ENCODE measurements at places on chromosomes 2 and 18. TPM values are rescaled to one million over a fixed set of nuclear protein-coding genes. Genes with fewer than 3 reads are reported as not detected.

GRCh38 chr2:24885221-24886125, 34.6 kb downstream of the ADCY3 start:
- DNase-seq, result no peak

GRCh38 chr2:226796012-226796839, 3.4 kb downstream of the IRS1 start:
- no peak for DNase-seq

DNA sequence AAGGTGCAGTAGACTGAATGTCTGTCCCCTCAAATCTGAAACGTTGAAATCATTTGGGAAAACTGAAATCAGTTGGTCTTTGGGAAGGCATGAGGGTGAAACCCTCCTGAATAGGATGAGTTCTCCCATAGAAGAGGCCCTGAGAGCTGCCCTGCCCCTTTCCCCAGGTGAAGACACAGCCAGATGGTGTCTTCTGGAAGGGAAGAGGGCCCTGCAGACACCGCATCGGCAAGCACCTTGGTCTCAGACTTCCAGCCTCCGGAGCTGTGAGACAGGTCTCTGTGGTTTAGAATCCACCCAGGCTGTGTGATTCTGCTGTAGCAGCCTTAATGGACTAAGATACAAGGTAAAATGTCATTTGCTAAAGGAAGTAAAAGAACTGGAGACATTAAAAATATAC, 42.1 kb upstream of the SNTG2 start:
- DNase-seq, result no peak

DNA sequence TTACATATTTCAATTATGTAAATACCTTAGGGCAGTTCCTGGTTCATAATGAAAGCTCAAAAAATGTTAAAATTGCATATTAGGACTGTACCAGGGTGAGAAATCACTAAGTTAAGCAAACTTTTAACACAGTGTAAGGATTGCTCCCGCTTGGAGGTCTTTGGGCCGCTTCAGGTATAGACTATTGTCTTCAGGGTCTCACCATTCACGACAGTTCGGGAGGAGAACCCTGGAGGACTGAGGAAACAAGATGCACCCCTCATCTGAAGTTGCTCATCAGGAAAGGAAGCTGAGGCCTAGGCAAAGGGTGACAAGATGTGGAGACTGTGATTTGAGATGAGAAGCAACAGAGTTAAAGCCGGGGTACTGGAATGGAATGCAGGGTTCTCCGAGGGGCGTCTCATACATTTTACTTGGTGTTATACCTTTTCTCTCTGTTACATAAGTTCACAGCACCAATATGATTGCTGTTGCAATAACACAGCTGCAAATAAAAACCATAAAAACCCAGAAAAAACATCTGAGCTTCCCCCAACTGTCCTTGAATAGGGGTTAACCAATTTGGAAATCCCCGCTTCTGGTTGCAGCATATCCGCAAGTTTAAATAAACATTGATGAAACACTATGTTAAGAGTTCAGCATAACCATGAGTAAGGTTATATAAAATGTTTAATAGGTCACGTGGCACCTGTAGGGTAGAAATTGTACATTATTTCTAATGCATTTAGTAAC, 40.1 kb downstream of the FBXO48 start:
- DNase-seq, result no peak

GRCh38 chr2:221153226-221153625, 418.9 kb downstream of the EPHA4 start:
- DNase-seq, result no peak

- no peak for DNase-seq
Measured at GRCh38 chr2:232174662-232175061, 203.9 kb upstream of the ALPP start.

GRCh38 chr2:219440388-219441256, 6.0 kb downstream of the SPEG start:
- no peak for DNase-seq

- DNase-seq, result no peak
Measured at GRCh38 chr2:38152035-38152434, 76.1 kb upstream of the CYP1B1 start.

- no peak for DNase-seq
Measured at GRCh38 chr18:57846258-57846657, 43.1 kb upstream of the ATP8B1 start.

DNA sequence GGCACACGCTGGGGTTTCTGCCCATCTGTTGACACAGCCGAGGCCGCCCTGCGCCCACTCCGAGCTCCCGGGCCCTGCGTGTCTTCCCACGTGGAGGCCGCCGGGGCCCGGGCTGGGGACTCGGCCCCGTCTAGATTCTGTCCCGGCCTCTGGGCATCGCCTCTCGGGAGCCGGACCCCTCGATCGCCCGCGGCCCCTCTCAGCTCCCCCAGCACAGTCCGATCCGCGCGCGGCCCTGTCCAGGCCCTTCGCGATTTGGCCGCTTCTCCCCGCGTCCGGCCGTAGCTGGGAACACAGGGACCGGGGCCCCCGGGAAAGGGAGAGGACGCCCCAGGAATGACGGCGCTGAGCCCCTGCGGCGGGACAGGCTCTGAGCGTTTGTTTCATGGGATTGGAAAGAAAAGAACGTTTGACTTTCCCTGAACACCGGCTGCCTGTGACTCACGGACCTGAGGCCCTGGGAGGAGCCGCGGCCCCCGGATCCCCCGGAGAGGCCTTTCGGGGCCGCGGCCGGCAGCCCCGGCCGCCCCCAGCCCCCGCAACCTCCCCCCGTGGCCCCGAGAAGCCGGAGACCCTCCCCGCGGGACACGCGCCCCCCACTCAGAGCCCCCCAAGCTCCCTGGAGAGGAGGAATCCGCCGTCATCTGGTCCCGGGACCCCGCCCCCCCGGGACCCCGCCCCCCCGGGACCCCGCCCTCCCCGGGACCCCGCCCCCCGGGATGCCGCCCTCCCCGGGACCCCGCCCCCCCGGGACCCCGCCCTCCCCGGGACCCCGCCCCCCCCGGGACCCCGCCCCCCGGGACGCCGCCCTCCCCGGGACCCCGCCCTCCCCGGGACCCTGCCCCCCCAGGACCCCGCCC, 62.7 kb upstream of the CTDP1 start:
- no peak for DNase-seq

- DNase-seq, result no peak
Measured at GRCh38 chr18:77150588-77150987, 18.0 kb upstream of the MBP start.

DNA sequence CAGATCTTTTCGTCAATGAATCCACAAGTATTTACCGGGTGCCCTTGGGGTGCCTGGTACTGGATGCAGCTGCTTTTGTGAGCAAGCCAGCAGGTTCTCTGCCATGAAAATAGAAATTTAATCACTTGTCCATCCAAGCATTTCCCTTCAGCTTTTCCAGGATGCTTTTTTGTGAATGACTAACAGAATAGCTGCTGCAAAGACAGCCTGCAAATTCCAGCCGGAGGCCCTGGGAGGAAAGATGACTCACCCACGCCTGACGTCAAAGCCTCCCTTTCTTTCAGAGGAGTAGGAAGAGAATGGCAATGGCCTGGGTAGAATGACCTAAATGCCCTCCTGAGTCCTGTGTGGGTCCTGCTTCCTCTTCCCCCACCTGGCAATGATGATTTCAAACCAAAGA, 111.9 kb downstream of the AP1S3 start:
- peak; percentile 97 for DNase-seq

DNA sequence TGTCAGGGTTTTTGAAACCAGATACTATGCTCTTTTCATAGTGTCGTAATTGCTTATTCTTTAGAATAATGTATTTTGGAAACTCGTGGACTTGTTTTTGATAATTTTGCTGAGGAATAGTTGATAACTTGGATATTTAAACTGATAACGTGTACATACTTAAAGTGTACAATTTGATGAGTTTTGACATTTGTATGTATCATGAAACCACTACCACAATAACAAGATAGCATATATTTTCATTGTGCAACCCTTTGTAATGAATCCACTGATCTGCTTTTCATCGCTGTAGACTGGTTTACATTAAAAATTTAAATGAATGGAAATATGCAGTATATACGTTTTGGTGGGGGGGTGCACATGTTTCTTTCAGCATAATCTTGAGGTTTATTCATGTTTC, 45.8 kb downstream of the AGFG1 start:
- DNase-seq, result no peak

GRCh38 chr2:237727363-237727762, 71.2 kb upstream of the RBM44 start:
- no peak for DNase-seq

DNA sequence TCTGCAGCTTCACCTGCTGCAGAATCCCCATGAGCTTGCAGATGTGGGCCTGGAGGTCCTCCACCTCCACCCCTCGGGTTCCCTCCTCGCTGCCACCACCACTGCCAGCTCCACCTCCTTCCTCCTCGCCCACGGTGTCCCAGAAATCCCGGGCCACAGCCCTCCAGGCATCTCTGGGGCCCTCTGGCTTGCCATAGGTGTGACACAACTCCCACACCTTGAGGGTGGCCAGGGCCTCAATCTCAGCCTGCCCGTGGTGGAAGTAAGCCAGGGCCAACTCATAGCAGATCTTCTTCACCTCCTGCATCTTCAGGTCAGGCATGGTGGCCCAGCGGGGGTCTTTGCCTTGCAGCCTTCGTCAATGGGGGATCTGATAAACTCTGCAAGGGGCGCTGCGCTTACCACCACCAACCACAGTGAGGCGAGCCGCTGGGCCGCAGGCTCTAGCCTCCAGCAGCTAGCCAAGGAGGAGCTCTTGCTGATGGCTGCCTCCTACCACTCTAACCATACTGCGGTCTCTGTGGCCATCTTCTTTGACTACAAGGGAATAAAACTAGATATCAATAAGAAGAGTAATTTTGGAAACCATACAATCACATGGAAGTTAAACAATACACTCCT, 36.1 kb upstream of the ANKRD62 start:
- no peak for DNase-seq

- DNase-seq, result no peak
Measured at GRCh38 chr18:22448238-22448637, 30.5 kb upstream of the CTAGE1 start.

GRCh38 chr2:187554011-187554703, at the start of gene TFPI:
TFPI (minus strand) TSS chr2:187554435; CDS start chr2:187503768, 50,667 bp downstream.
- no peak for DNase-seq

DNA sequence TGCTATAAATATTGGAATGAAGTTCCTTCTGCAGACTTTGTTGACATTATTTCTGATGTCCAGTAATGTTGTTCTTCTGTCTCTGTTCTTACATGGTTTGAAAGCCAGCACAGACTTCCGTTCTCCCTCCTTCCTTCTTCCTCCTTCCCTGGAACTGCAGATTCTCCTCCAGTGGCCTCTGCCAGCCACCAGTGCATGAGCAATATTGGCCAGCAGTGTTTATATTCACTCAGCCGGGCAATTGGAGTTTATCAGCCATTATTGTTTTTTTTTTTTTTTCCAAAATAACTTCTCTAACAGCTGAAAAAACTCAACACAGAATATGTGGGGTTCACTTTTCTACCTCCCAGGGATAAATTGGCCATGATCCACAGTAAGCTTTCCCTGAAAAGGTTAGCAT, 86.8 kb downstream of the ADCYAP1 start:
- DNase-seq, result no peak

DNA sequence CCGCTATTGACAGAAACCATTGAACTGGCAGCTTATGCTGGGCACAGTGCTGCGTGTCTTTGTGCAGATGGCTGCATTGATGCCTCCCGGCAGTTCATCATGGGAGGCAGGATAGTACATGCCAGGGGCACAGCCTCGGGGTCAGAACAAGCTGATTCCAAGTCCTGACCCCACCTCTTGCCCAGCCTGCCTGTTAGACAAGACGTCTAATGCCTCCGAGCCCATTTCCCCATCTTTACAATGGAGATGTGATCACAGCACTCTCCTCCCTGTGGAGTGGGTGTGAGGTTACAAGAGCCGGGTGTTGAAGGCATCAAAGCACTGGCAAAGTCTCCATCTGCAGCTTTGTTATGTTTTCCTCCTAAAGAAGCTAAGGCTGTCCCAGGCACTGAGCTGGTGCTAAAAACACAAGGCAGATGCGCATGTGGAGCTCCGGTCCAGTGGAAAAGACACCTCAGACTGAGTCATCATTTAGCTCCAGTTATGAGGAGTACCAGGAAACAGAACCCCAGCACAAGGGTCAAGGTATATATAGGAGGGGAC, 125.7 kb upstream of the EPAS1 start:
- DNase-seq, result no peak

- no peak for DNase-seq
Measured at GRCh38 chr2:147433822-147434221, 411.0 kb upstream of the ACVR2A start.

- DNase-seq, result no peak
Measured at GRCh38 chr2:3633982-3634595, 23.9 kb upstream of the ALLC start.

- no peak for DNase-seq
Measured at GRCh38 chr2:80687524-80687923, 383.0 kb upstream of the LRRTM1 start.

DNA sequence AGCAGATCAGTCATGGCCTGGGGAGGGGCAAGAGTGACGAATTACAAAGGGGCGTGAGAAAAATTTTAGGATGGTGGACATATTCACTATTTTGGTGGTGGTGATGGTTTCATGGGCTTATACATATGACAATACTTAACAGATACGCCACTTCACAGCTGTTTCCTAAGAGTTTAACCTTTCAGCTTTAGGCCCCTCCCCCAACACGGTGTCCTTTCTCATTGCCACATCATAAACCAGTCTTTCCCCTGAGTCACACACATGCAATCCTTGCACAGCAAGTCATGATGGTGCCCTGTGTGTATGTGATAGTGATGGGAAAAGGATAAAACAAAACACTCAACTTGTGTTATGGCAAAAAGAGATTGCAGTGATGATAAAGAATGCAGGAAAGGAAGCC, 47.6 kb upstream of the IL1R1 start:
- DNase-seq, result no peak

GRCh38 chr2:108492364-108492763, 41.9 kb upstream of the LIMS1 start:
- DNase-seq, result peak; percentile 62

- no peak for DNase-seq
Measured at GRCh38 chr2:39290433-39290832, 46.7 kb upstream of the CDKL4 start.

Gene CEP76
- 7.6 TPM for total RNA-seq

Gene NT5DC4
- total RNA-seq, result not detected

Gene SLC4A3
- 11.6 TPM for total RNA-seq

Gene KCTD18
- 15.3 TPM for total RNA-seq

Gene KCNE4
- total RNA-seq, result 0.07 TPM

Gene CCDC141
- total RNA-seq, result not detected

Gene IL1B
- total RNA-seq, result 0.13 TPM

Gene WDR75
- total RNA-seq, result 46.8 TPM

Gene PROKR1
- not detected for total RNA-seq

Gene ALKAL2
- total RNA-seq, result 2.8 TPM

Gene IL37
- not detected for total RNA-seq

Gene REG1A
- not detected for total RNA-seq

Gene NUP35
- total RNA-seq, result 11.2 TPM

Gene ALK
- not detected for total RNA-seq

Gene GAL3ST2
- total RNA-seq, result not detected

Gene EVX2
- not detected for total RNA-seq
